Stimulated activated CD4-positive, alpha-beta T cell treated with anti-CD3 and anti-CD28 coated beads, Interleukin-12 subunit alpha, Interleukin-12 subunit beta, amount 100 ng/mL, for 4 hours (primary cell): ENCODE measurements at places on chromosomes 3 and 15.

GRCh38 chr15:37148714-37149113, 48.4 kb upstream of the MEIS2 start:
- DNase-seq: no peak

DNA sequence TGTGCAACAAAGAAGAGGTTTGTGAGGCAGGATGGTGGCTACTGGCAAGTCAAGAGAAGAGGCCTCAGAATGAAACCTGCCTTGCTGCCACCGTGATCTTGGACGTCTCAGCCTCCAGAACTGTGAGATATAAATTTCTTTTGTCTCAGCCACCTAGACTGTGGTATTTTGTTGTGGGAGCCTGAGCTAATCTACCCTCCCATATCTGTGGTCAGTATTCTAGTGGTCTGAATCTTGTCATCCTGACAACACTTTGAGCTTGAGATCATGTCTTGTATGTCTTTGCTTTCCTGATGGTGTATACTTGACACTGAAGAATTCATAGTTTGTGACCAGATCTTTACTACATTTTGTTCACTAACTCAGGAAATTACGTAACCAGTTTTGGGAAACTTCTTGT, 240.6 kb upstream of the GOLIM4 start:
- no peak for DNase-seq

- no peak for DNase-seq
Measured at GRCh38 chr3:155517903-155518302, 224.4 kb upstream of the STRIT1 start.

DNA sequence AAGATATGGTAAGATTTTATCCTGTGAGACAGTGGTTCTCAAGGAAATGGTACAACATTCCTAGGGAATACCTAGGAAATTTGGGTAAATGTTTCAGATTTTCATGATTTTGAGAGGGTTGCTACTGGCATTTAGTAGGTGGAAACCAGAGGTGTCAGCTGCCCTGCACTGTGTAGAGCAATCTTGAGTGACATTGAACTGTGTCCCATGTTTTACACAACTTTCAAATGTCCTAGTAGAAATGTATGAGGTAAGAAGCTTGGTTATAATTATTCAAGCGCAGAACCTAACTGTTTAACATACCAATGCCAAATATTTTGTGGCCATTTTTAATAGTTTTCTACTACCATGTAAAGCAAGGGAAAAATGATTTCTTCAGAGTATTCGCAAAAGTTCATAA, 120.4 kb downstream of the GADL1 start:
- no peak for DNase-seq

- no peak for DNase-seq
Measured at GRCh38 chr3:106805625-106806024, 571.6 kb upstream of the CCDC54 start.

- DNase-seq: no peak
Measured at GRCh38 chr15:45664451-45664850, 29.6 kb downstream of the SQOR start.

GRCh38 chr3:18669374-18669773, 244.2 kb upstream of the SATB1 start:
- DNase-seq: no peak

- DNase-seq: peak; percentile 53
Measured at GRCh38 chr15:25862472-25863110, 536 bp downstream of the ATP10A start.

DNA sequence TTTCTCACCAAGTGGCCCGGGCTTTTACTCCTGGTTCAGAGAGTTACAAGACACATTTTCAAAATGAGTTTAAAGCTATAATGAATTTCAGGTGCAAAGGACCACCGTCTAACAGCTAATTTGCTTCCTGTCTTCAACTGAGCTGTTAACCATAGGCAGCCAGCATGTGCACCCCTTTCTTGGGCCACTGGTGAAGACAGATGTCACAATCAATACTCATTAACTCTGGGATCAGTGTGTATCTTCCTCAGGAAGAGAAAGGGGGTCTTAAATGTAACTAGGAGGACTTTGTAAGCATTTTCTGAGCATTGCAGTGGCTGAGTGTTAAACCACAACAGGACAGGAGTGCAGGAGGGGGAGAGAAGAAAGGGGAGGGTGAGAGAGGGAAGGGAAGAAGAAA, 750.7 kb upstream of the CFAP20DC start:
- DNase-seq: no peak

DNA sequence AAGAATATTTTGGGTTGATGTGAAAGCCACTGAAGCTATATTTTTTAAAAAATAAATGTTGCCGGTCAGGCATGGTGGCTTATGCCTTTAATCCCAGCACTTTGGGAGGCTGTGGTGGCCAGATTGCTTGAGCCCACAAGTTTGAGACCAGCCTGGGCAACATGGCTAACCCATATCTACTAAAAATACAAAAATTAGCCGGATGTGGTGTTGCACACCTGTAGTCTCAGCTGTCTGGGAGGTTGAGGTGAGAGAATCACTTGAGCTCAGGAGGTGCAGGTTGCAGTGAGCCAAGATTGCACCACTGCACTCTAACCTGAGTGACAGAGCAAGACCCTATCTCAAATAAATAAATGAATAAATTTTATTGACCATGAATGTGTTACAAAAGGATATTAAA, 39.6 kb downstream of the GOLM2 start:
- DNase-seq: no peak

- DNase-seq: no peak
Measured at GRCh38 chr15:79066391-79067071, 24.0 kb downstream of the RASGRF1 start.

- DNase-seq: no peak
Measured at GRCh38 chr15:45572617-45573016, 14.6 kb upstream of the BLOC1S6 start.

DNA sequence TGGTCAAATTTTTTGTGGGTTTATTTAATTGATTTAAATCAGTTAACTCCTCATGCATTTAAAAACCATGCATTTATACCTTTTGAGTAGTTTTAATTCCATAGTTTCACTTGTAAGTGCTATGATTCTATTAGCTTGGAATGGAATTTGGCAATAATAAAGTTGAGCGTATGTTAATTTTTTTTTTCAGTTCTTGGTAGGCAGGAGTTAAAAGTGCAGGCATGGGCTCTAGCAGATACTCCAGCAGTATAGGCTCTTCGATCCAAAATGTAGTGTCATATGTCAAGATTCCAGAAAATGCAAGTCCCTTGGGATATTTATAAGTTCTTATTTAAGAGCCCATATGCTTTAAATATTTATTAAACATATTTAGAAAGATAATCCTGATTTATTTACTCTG, 70.3 kb downstream of the LYSMD4 start:
- no peak for DNase-seq

DNA sequence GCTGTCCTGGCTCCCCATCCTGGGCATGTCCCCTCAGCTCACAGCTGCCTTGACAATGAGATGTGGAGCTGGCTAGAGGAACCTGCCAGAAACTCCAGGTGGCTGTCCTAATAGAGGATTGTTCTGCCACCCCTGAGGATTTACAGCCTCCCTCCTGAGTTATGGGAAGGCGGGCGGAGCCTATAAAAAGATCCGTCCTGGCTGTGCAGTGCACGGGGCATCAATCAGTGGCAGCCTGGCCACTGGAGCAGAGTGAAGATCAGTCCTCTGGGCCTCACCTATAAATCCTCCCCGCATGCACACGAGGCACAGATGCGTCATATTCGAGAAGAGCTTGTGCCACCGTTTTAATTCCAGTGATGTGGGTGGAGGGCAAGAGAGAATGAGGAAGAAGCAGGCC, 90.0 kb downstream of the MEGF11 start:
- no peak for DNase-seq

- DNase-seq: no peak
Measured at GRCh38 chr15:62491642-62492041, 326.6 kb upstream of the C2CD4B start.

DNA sequence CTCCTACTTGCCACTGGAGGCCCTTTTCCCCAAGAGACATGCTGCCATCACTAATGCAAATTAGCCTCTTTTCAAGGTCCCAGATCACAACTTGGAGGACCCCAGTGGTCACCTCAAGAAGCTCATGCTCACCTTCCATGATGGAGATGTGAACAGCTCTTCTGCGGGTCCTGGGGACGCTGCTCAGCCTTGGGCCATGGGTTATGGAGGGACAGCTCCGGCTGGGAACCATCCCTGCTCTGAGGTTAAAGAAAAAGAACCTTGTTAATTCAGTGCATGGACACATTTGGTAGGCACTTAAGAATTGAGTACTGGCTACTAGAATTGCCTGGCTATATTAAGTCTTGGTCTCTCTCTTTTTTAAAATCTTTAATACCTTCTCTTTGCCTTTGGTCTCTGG, 56.8 kb downstream of the WDR76 start:
- DNase-seq: no peak

GRCh38 chr15:31178705-31179104, 77.2 kb upstream of the TRPM1 start:
- no peak for DNase-seq

DNA sequence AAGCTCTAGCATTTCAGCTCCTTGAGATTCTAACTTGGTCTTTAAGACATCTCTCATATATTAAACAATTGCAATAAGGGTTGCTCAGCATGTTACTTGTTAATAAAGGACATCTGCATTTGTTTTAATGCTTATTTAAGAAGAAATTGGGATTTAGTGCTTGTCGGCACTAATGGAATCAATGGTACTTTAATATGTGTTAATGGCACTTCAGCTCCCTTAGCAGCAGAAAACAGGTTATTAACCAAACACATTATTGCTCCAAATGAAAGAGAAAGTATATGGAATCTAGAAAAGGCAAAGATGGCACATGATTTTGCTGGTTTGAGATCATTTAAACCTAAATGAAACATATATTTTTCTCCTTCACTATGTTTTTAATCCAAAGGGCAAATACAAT, 137.3 kb upstream of the GOLIM4 start:
- DNase-seq: no peak

DNA sequence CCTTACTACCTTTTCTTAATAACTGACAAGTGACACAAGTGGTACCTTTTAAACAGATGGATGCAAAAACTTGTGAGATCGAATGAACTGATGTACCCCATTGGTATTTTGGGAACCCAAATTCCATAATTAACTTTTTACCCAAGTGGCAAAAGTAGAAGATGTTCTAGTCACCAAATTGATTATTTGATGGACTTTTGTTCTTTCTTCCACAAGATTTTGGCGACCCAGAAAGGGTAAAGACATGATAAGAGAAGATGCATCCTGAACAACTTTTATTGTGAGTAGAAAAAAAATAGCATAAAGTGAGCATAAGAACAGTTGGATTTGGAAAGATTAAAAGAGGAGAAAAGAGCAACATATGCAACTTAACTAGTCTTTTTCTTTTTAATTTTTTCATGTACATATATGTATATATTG, 159.5 kb downstream of the TIGIT start:
- no peak for DNase-seq

GRCh38 chr15:47300596-47300995, 416.7 kb upstream of the SEMA6D start:
- no peak for DNase-seq

GRCh38 chr3:106257172-106257571, 388.4 kb upstream of the CBLB start:
- DNase-seq: no peak

DNA sequence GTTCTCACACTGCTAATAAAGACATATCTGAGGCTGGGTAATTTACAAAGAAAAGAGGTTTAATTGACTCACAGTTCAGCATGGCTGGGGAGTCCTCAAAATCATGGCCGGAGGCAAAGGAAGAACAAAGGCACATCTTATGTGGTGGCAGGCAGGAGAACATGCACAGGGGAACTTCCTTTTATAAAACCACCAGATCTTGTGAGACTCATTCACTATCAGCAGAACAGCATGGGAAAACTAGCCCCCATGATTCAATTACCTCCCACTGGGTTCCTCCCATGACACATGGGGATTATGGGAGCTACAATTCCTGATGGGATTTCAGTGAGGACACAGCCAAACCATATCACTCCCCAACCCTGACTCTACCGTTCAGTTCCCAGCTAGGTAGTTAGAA, 59.7 kb upstream of the MINAR1 start:
- DNase-seq: no peak

DNA sequence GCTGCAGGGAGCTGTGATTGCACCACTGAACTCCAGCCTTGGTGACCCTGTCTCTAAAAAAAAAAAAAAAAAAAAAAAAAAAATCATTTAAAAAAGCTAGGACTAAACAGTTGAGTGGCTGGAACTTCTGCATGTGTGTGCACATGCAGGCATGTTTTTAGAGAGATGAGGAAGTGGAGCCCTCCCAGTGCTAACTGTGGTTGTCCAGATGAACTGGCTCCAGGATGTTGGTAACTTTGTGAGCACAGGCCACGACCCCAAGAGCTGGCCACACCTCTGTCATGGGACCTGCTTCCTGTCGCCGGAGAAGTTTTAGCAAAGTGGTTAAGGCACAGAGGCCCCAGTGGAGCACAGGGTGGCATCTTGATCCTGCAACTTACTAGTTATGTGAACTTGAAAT, 27.0 kb downstream of the CHCHD6 start:
- no peak for DNase-seq

DNA sequence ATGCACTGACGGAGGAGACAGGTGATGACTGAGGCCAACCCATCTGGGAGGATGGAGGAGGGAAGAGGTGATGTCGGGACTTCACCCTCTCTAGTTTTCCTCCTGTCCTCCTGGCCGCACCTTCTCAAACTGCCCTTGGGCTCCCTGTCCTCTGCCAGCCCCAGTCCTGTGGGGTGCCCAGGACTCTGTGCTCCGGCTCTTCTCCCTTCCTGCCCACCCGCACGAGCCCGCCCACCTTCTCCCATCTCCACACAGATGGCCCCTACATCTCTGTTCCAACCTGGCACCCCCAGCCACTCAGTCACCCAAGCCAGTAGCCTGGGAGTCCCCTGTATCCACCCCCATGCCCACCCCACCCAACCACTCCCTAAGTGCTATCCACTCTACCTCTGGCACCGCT, 206.7 kb upstream of the LINGO1 start:
- DNase-seq: no peak

DNA sequence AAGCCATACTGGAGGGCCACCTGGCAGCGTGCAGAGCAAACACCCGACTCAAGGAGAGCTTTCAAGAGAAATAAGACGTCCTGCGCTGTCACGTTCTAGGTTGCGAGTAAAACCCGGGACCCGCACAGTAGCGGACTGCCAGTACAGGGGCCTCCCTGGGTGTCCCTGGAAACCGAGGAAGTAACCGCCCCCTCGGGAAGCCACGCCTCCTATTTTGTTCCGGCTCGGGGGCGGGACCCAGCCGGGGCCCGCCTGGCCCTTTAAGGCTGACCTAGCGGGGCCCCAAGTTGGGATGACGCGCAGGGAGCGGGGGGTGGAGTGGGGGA, 218 bp upstream of the MAPKAPK3 start:
- DNase-seq: peak; percentile 95

DNA sequence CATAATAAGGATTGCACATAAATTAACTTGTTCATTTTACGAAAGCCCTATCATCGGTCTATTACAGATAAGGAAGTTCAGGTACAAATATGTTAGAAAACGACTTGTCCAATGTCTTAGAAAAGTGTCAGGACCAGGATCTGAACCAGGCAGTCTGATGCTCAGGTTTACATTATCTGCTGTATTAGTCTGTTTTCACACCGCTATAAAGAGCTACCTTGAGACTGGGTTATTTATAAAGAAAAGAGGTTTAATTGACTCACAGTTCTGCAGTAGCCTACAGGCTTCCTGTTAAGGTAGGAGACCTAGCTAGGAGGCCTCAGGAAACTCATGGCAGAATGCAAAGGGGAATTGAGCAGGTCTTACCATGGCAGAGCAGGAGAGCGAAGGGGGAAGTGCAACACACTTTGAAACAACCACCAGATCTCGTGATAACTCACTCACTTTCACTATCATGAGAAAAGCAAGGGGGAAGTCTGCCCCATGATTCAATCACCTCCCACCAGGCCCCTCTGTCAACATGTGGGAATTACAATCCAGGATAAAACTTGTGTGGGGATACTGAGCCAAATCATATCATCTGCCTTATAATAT, 45.8 kb upstream of the GOLIM4 start:
- DNase-seq: no peak

GRCh38 chr15:71628988-71629770, 181.2 kb upstream of the NR2E3 start:
- DNase-seq: no peak
